GM13977 (cell line): ENCODE measurements at places on chromosomes 3 and 15.

DNA sequence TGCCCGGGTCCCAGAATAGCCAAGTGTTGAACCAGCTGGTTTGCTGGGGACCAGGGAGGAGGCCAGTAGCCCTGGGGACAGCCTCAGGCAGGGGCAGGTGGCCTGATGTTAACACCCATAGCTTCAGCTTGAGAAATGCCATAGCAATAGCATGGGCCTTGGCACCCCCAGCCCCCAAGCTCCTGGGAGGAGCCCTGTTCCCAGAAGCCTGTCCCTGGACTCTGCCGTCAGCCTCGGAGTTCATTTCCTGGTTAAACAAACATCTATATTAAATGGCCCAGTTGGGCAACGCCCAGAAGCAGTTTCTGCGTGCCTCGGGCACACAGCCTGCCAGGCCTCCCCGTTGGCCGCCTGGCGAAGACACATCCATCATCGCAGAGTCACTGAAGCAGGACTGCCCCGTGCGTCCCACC, 58.2 kb downstream of the FGD5 start:
- no peak for DNase-seq

- DNase-seq: no peak
Measured at GRCh38 chr15:36936613-36937012, 163.7 kb downstream of the MEIS2 start.

- no peak for DNase-seq
Measured at GRCh38 chr15:68676926-68677325, 98.1 kb downstream of the CORO2B start.

- no peak for DNase-seq
Measured at GRCh38 chr15:73930790-73931281, 4.6 kb downstream of the LOXL1 start.

GRCh38 chr15:64100958-64101357, 5.2 kb downstream of the SNX1 start:
- no peak for DNase-seq

GRCh38 chr15:83651541-83651940, 2.4 kb upstream of the ADAMTSL3 start:
- no peak for DNase-seq

DNA sequence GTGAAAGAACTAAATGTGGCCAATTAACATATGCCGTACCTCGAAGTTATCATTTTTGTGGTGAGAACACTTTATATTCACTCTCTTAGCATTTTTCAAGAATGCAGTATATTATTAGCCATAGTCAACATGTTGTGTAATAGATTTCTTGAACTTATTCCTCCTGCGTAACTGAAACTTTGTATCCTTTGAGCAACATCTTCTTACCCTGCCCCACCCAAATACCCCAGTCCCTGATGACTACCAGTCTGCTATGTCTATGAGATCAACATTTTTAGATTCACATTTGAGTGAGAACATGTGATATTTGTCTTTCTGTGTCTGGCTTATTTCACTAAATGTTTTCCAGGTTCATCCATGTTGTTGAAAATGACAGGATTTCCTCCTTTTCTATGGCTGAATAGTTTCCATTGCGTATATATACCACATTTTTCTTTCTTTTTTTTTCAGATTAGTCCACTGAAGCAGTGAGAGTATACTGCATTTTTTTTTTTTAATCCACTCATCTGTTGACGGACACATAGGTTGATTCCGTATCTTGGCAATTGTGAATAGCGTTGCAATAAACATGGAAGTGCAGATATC, 12.7 kb upstream of the KBTBD8 start:
- no peak for DNase-seq

DNA sequence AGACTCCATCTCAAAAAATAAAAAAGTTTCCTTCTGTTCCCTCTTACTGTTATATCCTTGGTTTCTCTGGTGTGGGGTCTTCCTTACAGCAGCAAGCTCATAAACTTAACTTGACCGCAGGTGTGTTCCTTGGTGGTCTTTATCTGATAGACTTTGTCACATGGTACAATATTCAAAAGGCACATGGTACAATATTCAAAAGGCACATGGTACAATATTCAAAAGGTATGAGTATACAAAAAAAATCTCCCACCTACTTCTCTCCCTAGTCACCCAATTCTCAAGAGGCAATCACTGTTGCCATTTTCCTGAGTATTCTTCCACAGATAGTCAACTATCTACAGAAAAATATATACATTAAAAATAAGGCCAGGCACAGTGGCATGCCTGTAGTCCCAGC, 4.5 kb downstream of the PGBD4 start:
- DNase-seq: no peak

DNA sequence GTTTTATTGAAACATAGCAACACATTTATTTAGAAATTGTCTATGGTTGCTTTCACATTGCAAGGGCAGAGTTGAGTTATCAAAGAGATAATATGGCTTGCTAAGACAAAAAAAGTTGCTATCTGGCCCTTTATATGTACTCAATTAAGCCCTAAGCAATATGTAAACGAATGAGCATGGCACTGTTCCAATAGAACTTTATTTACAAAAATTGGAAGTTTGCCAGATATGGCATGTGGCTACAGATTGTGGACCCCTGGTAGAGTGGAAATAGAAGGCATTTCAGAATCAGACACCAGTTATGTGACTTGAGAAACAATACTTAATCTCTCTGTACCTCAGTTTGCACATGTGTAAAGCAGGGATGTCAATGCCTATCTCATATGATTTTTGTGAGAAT, 515.6 kb upstream of the SGO1 start:
- no peak for DNase-seq

DNA sequence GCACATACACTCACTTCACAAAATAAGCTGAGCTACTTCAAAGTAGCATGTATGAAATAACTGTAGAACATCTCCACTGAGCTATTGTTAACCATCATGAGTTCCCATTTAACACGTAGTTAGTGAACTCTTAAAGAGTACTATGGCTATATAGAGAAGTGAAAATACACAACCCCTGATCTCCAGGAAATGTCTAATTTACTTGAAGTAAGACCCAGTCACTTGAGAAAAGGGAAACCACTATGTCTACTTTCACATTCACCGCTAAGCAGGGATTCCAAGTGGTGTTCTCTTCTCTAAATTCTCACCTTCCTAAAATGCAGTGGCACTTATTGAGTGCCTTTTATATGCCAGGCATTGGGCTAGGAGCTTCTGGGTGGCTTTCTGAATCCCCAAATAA, 35.0 kb upstream of the COLQ start:
- DNase-seq: peak; percentile 48

DNA sequence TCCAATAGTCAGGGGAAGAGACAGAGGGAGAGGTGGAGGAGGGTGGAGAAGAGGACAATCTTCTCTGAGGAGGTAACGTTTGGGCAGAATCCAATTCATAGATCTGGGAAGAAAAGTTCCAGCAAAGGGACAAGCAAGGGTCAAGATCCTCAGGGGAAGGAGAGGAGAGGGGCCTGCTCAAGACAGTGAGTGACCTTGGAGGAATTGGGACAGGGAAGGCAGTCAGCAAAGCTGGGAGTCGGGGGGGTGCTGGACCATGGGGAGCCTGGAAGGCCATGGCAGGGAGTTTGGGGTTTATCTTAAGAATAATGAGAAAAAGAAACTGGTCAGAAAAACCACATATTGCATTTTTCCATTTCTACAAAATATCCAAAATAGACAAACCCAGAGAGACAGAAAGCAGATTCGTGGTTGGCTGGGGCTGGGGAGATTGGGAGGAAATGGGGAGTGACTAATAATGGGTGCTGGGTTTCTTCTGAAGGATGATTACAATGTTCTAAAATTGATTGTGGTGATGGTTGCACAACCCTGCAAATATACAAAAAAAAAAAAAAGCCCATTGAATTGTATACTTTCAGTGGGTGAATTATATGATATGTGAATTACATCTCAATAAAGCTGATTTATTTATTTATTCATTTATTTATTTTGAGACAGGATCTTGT, 19.6 kb upstream of the SRP14 start:
- no peak for DNase-seq

DNA sequence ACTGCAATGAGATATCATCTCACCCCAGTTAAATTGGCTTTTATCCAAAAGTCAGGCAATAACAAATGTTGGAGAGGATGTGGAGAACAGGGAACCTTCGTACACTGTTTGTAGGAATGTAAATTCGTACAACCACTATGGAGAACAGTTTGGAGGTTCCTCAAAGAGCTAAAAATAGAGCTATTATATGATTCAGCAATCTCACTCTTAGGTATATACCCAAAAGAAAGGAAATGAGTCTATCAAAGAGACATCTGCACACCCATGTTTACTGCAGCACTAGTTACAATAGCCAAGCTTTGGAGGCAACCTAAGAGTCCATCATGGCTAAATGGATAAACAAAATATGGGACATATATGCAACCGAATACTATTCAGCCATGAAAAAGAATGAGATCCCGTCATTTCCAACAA, 68.0 kb upstream of the HES1 start:
- no peak for DNase-seq

DNA sequence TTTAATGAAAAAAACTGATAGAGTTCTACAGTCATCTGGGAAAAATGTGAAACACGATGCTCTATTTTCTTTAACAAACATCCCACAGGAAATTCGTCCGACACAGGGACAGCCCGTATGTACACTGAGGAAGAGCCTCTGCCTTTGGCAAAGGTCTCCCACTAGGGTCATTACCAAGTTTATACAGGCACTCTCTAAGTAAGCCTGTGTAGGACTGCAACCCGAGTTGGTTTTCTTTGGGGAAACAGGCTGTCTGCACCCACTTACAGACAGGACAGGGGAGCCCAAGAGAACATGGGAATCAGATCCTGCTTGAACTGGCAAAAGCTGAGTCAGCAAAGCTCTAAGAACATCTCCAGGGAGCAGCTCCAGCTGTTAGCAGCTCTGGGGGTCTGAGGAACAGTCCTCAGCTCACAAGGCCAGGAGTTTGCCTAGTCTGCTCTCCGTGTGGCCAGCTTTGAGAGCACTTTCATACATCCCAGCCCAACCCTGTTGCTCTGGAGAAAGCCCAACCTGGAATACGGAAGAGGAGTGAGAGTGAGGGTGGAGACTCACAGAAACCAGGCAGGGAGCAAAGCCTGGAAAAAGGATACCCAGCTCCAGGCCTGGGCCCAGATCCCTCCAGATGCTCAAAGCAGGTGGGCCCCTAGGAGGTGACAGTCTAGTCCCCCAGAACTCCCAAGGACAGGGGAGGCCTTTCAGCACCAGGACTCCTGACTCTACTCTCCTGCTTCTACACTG, 1.9 kb downstream of the TBC1D2B start:
- DNase-seq: no peak
